Naive thymus-derived CD8-positive, alpha-beta T cell (primary cell): ENCODE measurements at places on chromosomes 12 and 14.
A peak's percentile ranks its signal among the peaks of the same experiment; 100 is the strongest.

- DNase-seq, result peak; percentile 51
These were observed 14.5 kb downstream of the OAS2 start for GRCh38 chr12:112992541-112993398.

GRCh38 chr14:86639146-86639545, 1109.2 kb downstream of the FLRT2 start:
- DNase-seq, result no peak

DNA sequence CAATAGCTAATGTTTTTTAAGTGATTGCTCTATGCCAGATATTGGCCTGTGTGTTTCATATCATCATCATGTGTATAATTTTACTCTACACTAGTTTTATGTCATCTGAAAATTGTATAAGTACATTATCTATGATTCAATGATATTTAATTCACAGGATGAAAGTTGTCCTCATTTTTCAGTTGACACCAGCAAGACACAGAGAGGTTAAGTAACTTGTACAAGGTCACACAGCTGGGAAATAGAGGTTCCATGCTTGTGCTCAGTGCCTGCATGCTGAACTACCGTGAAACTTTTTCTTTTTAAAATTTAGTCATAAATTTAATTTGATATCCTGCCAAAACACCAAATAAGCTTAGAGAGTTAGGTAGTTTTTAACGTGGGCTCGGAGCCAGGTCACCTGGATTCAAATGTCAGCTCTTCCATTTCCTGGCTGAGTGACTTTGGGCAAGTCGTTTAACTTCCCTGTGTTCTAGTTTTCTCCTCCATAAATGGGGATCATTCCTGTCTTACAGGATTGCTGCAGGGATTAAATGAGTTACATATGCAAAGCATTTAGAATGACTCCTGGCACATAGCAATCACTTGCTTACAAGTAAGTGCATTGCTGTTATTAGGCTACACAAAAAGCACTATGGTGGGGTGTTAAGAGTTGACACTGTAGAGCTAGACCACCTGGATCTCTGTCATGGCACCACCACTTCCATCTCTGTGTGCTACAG, 183.9 kb downstream of the ETV6 start:
- no peak for DNase-seq

GRCh38 chr12:64760808-64761573, 1.8 kb upstream of the GNS start:
- peak; percentile 17 for DNase-seq

DNA sequence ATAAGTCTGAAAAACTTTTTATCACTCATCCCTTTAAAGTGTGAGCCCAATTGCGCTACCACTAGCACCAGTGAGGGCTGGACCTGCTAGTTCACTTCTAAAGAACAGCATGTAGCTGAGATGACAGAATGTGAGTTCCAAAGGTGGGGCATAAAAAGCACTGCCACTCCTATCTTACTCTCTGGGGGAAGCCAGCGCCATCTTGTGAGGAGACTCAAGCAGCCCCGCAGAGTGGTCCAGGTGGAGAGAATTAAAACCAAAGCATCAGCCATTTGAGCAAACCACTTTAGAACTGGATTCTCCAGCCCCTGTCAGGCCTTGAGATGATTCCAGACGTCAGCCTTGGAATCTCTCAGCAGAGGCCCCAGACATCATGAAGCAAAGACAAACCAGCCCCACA, 39.9 kb downstream of the TMEM132D start:
- DNase-seq, result no peak

DNA sequence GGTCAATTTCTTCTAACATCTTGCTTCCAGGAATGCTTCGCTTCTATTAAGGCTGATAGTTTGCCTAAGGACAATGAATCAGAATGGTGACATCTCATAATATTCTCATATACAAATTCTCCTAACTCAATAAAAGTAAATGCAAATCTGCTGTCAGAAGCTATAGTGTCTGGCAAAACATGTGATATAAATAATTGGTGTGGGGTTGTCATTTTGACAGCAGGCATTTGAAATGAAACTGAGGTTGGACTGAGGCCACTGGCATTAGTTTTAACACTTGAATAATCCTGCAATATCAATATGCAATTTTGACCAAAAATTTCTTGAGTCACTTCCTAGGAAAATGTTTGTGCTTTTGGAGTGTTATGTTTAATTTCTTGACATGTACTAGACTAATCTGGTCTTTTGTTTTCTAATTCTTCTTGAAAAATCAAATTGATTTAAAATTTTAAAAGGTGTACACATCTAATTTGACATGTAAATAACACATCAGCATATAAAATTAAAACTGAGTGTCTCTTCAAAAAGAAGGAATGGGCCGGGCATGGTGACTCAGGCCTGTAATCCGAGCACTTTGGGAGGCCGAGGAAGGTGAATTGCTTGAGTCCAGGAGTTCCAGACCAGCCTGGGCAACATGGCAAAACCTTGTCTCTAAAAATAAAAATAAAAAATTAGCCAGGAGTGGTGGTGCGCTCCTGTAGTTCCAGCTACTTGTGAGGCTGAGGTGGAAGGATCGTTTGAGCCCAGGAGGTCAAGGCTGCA, 92.3 kb upstream of the BTG1 start:
- DNase-seq, result no peak

GRCh38 chr12:51675071-51675803, 84.2 kb downstream of the SCN8A start:
- no peak for DNase-seq

DNA sequence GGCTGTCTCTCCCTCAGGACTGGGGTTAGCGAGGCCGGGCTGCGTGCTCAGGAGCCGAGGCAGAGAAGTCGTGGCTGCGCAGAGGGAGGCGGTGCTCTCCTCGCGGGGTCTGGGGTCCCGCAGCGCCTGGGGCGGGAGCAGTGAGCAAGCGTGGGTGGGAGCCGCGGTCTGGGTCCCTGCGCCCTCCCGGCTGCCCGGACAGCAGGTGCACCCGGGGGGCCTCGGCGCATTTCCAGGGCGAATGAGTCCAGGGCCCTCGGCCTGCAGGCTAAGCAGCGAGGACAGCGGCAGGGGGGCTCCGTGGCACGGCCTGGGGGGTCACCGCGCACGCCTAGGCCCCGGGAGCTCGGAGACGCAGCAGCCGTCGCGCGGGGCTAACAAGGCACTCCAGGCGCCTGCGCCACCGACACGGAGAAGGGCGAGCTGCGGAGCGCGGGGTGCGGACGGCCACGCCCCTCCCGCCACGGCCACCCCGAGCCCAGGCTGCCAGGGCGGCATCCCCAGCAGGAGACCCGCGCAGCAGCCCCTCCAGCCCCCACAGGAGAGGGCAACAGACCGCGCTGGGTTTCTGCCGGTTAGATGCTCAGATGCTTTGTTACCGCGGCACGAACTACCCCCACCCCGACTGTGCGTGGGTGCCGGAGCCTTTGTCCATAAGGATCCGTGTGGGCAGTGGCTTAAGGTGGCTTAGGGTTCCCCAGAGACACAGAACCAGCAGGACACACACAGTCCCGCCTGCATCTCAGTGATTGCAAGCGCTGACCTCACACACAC, 117.7 kb upstream of the C14orf180 start:
- no peak for DNase-seq

- DNase-seq, result no peak
These were observed 46.9 kb upstream of the DYNC1H1 start for GRCh38 chr14:101917413-101918017.

DNA sequence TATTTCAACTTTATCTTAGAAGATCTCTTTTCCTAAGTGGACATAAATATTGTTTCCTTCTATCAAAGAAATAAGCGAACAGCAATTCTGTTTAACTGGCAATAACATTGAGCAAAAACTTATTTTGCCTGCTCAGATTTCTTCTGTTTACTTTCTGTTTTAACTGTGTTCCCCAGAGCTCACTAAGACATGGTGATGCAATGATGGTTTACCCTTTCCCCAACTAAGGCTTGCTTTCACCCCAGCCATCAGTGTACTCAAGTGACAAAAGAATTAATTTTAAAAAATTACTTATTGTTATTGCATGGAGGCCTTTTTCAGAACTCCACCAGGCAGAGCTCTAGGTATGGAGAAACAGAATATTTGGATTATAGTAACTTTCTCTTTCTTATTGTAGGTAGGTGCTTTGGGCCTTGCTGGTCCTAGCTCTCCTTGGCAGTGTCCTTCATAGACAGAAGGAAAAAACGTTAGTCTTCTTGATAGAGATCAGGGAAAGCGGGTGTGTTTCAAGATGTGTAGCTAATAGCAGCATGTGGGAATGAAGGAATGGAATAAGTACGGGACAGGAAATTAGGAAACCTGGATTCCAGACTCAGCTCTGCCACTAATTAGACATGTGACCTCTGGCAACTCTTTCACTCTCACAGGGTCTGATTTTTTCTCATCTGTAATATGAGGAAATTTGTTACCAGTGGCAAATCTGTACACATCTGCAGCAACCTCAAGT, 14.6 kb upstream of the DDHD1 start:
- DNase-seq, result no peak

DNA sequence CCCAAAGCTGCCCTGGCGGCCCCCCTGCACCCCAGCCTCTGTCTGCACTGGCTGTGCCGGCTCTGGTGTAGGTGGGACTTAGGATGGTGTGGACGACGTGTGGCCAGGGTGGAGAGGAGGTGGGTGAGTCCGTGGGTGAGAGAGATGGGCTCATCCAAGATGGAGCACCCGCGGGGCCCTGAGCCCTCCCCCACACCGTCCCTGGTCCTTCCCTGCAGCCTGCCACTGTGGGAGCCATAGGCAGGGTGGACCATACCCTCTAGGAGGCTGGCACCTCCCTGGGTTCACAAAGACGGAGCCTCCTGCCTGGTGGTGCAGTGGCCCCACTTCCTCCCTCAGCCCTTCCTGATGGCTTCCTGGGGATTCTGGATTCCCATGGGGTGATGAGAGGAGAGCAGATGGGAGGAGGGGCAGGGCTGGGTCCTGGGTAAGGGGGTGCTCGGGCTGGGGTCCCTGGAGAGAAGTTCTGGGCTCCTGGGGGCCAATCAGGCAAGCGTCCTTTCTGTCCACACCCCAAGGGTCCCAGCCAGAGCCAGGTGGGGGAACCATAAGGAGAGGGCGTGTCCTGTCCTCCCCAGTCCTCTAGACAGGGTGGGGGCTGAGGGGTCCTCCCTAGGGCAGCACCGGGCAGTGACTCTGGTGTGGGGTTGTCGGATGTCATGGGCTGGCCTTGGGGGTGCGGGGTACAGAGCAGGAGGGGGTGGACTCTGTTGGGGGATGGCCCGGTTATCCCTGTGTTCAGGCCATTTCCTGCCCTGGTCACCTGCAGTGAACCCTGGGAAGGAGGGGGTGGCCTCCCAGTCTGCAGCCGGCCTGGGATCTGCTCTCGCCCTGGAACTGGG, 384.8 kb downstream of the TMEM121 start:
- DNase-seq, result peak; percentile 18

DNA sequence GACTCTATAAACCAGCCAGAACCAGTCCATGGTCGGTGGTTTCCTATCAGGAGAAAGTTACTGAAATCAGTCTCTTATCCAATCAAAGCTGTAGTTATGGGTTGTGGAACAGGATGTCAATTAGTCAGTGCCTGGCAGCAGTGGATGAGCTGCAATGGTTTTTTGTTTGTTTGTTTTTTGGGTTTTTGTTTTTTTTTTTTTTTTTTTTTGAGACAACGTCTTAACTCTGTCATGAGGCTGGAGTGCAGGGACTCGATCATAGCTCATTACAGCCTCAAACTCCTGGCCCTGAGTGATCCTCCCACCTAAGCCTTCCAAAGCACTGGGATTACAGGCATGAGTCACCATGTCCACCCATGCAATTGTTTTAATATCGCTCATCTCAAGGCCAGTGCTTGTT, 113.3 kb upstream of the CAND1 start:
- DNase-seq, result no peak

- DNase-seq, result no peak
These were observed 43.6 kb downstream of the IRF2BPL start for GRCh38 chr14:76984787-76985375.

DNA sequence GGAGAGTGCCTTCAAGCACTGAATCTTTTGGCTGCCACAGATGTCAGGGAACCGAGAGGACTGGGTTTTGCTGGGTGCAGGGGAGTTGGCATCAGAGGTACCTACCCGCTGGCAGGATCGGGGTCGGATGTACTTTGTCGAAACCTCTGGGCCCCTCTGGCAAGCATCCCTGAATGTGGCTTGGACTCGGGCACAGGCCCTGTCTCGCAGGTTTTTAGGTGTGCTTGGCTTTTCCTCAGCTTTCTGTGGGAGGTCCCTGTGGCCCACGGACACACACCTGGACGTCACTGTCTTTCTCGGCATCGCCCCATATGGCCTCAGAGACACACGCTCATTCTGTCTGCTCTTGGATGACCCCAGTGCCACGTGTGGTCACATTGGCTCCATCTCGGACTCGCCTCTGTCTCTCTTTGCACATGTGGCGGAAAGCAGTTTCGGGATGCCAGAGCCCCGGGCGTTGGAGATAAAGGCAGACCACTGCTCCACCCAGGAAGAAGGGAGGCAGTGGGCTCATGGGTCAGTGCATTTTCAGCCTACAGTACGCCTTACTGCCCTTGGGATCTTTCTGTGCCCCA, 769.6 kb upstream of the ALG10B start:
- no peak for DNase-seq

- no peak for DNase-seq
These were observed 100.0 kb downstream of the PIWIL1 start for GRCh38 chr12:130437555-130438242.

DNA sequence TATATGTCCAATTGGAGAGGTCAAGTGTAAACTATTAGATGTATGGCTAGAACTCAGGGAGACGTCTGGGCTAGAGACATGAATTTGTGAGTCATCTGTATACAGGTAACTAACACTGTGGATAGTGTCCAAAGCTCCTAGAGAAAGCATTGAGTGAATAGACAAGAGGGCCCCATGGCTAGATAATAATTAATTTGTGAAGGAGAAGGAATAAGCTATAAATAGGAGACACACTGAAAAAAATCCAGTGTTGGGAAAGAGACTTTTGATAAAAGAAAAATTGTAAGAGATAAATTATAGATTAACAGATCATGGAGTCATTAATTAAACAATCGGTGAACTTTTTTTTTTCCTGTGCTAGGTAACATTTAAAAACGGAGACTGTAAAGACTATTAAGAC, 326.6 kb upstream of the PRICKLE1 start:
- DNase-seq, result no peak

GRCh38 chr14:71206766-71207371, 299.6 kb downstream of the PCNX1 start:
- no peak for DNase-seq

DNA sequence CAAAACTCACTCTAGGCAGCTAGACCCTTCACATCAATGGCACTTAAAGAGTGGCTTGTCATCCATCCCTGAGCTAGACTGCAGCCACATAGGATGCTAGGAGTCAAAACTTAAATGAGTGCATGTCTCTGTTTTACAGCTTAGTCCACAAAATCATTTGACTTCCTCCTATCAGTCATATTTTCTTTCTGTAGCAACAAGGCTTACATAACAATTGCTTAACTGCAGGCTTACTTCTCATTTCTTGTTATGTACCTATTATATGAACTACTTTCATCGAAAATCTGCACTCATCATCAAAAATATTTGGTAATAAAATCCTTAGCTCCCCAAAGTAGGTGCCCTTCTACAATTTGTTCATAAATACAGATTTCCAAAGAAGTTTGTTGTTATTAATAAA, 30.1 kb downstream of the CLEC1A start:
- DNase-seq, result no peak

- no peak for DNase-seq
These were observed 29.9 kb upstream of the LRTM2 start for GRCh38 chr12:1790444-1790843.
